ENCODE measurements at places on chromosomes 5 and 9.
A peak's percentile ranks its signal among the peaks of the same experiment; 100 is the strongest.

GRCh38 chr5:20029266-20029665 is 41.3 kb upstream of the CDH18 start:
- DNase-seq: no peak

DNA sequence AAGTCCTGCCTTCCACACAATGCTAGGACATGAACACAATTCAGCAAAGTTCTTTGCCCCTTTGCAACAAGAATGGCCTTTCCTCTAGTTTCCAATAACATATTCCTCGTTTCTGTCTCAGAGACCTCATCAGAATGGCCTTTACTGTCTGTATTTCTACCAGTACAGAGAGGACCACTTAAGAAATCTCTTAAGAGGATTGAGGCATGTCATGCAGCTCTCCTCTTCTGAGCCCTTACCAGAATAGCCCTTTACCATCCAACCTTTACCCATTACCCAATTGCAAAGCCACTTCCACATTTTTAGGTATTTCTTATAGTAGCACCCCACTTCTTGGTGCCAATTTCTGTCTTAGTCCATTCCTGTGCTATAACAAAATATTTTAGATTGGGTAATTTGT is 20.3 kb downstream of the TNPO1 start:
- DNase-seq: no peak

- no peak for DNase-seq
Measured at GRCh38 chr5:76425928-76426804, 23.1 kb downstream of the IQGAP2 start.

- DNase-seq: peak; percentile 82
Measured at GRCh38 chr5:84384604-84385575, at the start of gene EDIL3. Gene EDIL3 (minus strand): TSS chr5:84384880. CDS start chr5:84384374, 506 bp downstream.

DNA sequence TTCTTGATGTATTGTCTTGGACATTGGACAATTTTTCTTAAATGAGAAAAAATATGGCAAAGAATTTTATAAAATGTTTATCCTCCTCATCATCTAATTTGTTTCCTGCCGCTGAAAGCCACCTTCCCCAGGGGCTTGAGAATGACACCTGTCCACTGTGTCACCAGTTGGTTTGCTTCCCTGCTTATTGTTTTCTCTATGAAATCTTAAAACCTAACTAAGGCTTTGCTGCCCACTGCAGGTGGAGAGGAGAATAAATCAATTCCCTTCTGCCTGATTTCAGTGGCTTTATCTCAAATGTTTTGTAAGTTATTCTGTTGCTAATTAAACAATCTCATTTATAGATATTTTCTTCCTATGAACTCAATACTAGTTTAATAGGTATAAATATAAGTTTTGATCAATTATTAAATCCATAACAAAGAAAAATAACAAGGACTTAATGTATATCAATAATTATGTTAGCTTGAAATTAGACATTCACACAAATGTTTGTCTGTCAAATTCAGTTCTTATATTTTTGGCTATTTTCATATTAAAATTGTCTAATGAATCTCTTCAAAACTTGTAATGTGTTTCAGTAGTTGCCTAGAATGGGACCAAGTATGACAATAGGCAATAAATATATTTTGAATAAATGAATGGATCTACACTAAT is 822.5 kb downstream of the PTPRD start:
- DNase-seq: peak; percentile 7

DNA sequence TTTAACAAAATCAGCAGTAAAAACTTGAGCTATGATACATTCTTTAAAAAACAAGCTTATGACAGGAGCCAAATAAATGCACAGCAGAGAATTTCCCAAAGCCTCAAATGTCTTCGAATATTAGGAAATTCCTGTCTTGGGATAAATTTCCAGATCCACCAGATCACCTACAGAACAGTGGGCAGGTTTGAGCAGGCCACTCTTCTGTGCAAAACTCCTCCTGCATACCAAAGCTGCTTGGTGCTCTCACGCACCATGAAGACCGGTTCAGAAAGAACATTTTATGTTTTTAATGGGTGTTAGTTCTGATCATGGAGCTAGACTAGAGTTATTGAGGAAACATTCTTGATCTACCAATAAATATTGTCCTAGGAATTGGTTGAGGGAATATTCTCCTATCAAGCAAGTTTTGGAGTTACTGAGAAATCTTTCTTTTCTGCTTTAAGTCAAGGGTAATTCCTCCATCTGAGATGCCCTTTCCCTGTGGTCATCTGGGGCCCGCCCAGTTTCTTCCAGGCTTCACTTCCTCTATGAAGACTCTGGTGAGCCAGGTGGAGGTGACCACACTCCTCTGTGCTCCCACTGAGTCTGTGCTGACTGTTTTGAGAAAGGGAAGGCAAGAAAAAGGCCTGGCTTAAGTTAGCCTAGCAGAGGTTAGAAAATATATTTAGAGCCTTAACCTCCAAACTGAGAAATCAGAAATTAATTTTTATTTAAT is 17.9 kb downstream of the TNFSF15 start:
- DNase-seq: no peak

DNA sequence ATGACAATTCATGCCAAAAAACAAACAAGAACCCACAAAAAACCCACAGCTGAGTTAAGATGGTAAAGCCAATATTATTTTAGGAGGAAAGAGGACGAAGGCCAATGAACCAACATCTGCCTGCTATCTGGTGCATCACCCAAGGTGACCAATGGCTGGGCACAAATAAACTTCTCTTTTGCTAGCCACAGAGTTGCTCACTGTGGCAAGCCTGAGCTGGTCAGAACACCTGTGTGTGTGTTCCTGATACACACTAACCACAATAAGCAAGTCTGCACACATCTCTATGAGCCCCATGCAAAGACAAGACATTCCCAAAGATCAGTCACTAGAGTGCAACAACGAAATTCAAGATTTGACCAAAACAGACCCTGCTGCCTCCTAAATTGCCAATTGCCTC is 63.1 kb downstream of the RNF38 start:
- no peak for DNase-seq

GRCh38 chr5:12023614-12024241 is 119.5 kb upstream of the CTNND2 start:
- no peak for DNase-seq

GRCh38 chr5:12399868-12400267 is 495.6 kb upstream of the CTNND2 start:
- no peak for DNase-seq

- DNase-seq: peak; percentile 38
Measured at GRCh38 chr5:133944263-133945185, 23.9 kb downstream of the C5orf15 start.

- DNase-seq: no peak
Measured at GRCh38 chr5:138115254-138115653, 24.0 kb downstream of the NME5 start.

- no peak for DNase-seq
Measured at GRCh38 chr5:14178091-14178490, 34.9 kb downstream of the TRIO start.

DNA sequence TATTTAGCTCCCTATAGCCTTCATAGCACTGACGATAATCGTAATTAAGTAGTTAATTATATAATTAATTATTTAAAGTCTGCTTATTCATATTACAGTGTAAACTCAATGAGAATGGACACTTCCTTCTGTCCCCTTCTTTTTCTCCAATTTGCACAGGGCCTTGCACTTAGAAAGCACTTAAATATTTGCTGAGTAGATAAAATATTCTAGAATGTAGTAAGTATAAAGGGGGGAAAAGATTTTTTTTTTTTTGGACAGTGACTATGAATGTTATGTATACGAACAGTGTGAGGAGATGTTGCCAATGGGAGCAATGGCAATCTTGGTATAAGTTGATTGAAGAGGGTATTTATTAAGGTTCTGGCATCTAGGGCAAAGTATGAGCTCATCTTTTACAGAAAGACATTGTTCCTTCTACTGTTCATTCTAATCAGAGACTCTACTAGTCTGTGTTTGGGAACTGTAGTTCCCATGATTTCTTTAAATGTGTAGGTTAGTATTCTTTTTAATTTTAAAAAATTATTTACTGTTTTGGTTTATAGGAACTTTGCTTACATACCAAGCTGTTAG is 49.4 kb downstream of the YTHDC2 start:
- DNase-seq: no peak

GRCh38 chr9:128371630-128372117 is 500 bp downstream of the URM1 start:
- no peak for DNase-seq

DNA sequence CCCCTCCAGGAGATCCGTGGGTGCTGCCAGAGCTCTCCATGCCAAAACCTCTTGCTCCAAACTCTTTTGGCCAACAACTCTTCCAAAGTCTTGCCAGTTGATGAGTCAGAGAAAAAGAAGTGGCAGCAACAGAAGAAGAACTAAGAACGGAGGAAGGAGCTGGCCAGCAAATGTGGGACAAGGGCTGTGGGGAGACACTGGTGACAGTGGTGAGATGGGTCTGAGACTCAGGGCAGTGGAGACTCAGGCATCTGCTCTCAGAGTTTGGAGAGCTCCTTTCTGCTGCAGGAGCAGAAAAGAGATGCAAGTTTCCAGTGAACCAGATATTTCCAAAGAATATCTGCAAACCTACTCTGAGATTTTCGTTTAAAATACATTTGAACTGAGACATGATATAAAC is 92.3 kb upstream of the SEMA6A start:
- no peak for DNase-seq

GRCh38 chr9:135343837-135344522 is 135.6 kb upstream of the PPP1R26 start:
- DNase-seq: peak; percentile 19

GRCh38 chr5:19709403-19709802 is 278.6 kb downstream of the CDH18 start:
- DNase-seq: no peak

DNA sequence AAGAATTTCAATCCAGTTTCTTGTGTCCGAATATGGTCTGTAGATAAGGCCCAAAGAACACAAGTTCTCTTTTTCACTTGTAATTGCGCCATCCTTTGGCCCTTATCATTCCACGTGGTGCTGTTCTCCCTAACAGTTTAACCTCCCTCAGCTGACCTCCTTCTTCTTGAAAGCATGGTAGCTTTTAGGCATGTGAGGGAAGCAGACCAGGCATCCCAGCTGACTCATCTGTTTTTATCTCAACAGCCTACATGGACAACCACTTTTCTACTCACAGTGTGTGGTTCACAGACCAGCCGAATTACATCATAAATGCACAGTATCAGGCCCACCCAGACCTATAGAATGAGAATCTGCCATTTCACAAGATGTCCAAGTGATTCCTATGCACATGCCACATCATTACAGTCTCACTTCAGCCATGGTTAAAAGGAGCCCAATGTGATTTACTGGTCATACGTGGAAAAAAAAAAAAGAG is 26.9 kb upstream of the PLIN2 start:
- DNase-seq: no peak

All from caudate nucleus (tissue), 63 donors.